ENCODE measurements at places on chromosomes 1 and 21. TPM values are rescaled to one million over a fixed set of nuclear protein-coding genes. Genes with fewer than 3 reads are reported as not detected.

Gene CAPN9
- 0.28 TPM for total RNA-seq

- peaks cover 15% of the 10 kb centered on the region for H3K4me1 ChIP-seq
- DNase-seq = no peak
- no peak overlapping the region for H3K27ac ChIP-seq
Measured at GRCh38 chr1:212797681-212798080, 6.0 kb downstream of the TATDN3 start.

GRCh38 chr1:41665962-41666917, 181.8 kb upstream of the EDN2 start:
- no peak overlapping the region for H3K4me3 ChIP-seq
- H3K27me3 ChIP-seq = no peaks in the 10 kb centered on the region
- H3K4me1 ChIP-seq = peaks cover 21% of the 10 kb centered on the region
- H3K36me3 ChIP-seq = no peaks in the 10 kb centered on the region

DNA sequence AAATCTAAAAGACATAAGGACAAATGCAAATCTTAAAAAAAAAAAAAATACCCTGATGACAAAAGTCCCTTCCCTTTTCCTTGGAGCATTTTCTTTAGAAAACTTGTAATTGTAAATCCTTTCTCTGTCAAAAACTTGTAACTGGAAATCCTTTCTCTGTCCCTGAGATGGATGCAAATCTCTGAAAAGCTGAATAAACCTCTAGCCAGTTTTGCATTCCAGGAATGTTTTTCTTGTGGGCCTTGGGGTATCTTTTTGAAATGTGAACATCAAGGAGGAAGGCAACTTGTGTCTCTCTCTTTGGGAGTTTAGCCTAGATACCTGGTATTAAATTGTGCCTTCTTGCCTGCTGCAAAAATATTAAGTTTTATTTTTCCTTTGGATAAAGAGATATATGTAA, 305.3 kb downstream of the KCNT2 start:
- no peaks in the 10 kb centered on the region for H3K36me3 ChIP-seq
- H3K27ac ChIP-seq = no peak overlapping the region
- no peaks in the 10 kb centered on the region for H3K4me1 ChIP-seq
- DNase-seq = no peak
- H3K4me3 ChIP-seq = no peak overlapping the region

GRCh38 chr1:98130408-98130807, 209.6 kb upstream of the DPYD start:
- no peaks in the 10 kb centered on the region for H3K27me3 ChIP-seq
- H3K4me3 ChIP-seq = no peak overlapping the region
- H3K4me1 ChIP-seq = no peaks in the 10 kb centered on the region
- no peak overlapping the region for H3K27ac ChIP-seq
- DNase-seq = no peak
- no peaks in the 10 kb centered on the region for H3K36me3 ChIP-seq

GRCh38 chr1:8913457-8913856, 32.2 kb upstream of the CA6 start:
- no peaks in the 10 kb centered on the region for H3K27me3 ChIP-seq
- no peaks in the 10 kb centered on the region for H3K36me3 ChIP-seq
- DNase-seq = peak; percentile 44
- peak overlapping the region; percentile 35 for H3K27ac ChIP-seq
- 0 out of 2 replicates have a peak, but pooled peaks cover 9% of the 10 kb centered on the region for H3K4me1 ChIP-seq

Gene KCNA2
- total RNA-seq = 0.11 TPM

Gene TSPAN2
- total RNA-seq = 6.9 TPM

DNA sequence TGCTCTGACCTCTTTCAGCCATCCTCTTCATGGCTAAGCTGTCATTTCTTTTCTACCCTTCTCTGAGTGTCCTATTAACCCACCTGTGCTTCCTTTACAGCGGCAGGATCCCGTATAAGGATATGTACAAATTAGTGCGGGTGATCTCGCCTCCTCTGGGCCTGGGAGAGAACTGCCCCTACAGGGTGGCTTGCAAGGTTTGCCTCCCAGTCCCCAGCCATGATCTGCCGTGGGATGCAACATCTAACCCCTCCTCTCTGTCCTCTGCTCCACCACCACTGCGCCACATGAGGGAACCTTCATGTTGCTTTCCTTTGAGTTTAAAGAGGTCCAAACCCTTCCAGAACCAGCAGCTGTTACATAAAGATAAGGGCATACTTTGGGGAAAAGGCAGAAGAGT, 282.2 kb downstream of the ZNF648 start:
- H3K27me3 ChIP-seq = no peaks in the 10 kb centered on the region
- H3K4me1 ChIP-seq = no peaks in the 10 kb centered on the region
- no peak overlapping the region for H3K4me3 ChIP-seq
- no peak for DNase-seq

DNA sequence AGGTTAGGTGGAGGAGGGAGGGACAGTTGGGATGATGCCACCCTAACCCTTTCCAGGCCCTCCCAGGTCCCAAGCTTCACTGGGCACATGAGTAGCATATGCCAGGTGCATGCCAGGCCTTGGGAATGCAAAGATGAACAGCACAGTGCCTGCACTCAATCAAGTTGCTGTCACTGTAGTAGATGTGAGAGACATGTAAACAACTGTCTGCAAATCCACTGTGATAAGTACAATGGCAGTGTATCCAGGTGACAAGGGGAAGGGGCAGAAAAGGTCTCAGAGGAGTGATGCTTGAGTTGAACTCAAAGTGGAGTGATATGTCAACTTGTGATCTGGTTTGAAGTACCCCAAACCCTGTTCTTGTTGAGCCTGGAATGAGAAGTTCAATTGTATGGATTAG, 49.5 kb upstream of the LRRN2 start:
- no peak overlapping the region for H3K27ac ChIP-seq
- H3K4me1 ChIP-seq = no peaks in the 10 kb centered on the region
- H3K27me3 ChIP-seq = no peaks in the 10 kb centered on the region
- no peaks in the 10 kb centered on the region for H3K36me3 ChIP-seq
- DNase-seq = no peak

DNA sequence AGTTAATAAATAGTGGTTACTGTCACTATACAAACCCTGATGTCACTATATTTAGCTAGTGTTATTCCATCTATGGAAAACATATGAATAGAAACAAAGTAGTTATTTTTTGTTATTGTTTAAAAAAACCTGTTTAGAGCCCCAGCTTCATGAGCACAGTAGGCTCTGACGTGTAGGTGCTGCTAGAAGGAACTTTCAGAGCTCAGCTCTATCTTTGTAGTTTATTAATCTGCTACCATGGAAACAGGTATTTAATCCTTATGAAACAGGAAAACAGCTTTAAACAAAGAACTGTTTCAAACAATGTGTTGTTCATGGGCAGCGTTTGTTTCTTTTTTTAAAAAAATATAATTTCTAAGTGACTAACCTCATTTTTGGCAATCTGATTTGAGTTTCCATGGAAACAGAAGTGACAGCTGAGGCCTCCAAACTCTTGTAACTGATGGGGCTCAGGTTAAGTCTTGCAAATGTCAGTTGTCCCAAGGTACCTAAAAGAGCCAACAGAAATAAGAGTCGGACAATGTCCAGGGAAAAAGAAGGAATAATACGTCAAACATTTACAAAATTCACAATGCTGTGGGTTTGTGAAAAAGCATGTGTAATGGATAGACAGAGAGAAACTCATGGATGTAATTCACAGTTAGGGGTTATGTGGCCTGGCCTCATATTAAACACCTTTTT, 162.0 kb upstream of the C21orf91 start:
- no peaks in the 10 kb centered on the region for H3K4me1 ChIP-seq
- H3K4me3 ChIP-seq = no peak overlapping the region
- no peak overlapping the region for H3K27ac ChIP-seq
- no peak for DNase-seq
- H3K36me3 ChIP-seq = no peaks in the 10 kb centered on the region

Gene C1orf185
- not detected for total RNA-seq

GRCh38 chr1:246506367-246506673, 759 bp downstream of the SMYD3 start:
- H3K36me3 ChIP-seq = no peaks in the 10 kb centered on the region
- DNase-seq = no peak
- peak overlapping the region; percentile 98 for H3K4me3 ChIP-seq

- DNase-seq = peak; percentile 18
- H3K4me1 ChIP-seq = peaks cover 41% of the 10 kb centered on the region
- no peaks in the 10 kb centered on the region for H3K36me3 ChIP-seq
- peak overlapping the region; percentile 54 for H3K27ac ChIP-seq
Measured at GRCh38 chr1:46755121-46755520, 36.2 kb upstream of the EFCAB14 start.

DNA sequence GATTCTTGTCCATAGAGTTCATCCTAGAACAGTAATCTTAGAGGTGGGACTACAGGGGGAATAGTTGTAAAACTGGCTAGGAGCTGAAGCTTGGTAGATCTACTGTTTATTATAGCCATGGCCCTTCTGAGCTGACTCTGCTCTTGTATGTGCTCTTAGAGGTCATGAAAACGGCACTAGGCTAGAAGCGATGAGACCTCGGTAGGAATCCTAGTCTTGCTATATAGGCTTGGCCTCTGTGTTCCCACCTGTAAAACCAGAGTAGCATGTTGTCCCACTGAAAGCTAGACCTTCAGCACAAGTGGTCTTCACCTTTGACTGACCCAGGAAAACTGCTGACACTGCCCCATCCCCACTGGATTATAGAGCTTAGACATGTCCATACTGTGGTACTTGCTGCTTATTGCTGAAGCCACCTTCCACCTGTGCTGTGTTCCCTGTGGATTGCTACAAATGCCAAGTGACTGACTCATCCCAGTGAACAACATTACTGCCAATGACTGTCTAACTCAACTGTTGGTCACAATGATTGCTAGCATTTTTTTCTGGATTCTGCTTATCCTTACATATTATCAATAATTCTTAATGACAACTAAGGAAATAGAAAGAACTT, 23.0 kb upstream of the PIGC start:
- H3K4me1 ChIP-seq = peaks cover 68% of the 10 kb centered on the region
- peak; percentile 56 for DNase-seq
- no peak overlapping the region for H3K4me3 ChIP-seq
- H3K36me3 ChIP-seq = no peaks in the 10 kb centered on the region
- peak overlapping the region; percentile 60 for H3K27ac ChIP-seq

GRCh38 chr1:96464991-96465390, 256.6 kb upstream of the PTBP2 start:
- no peaks in the 10 kb centered on the region for H3K4me1 ChIP-seq
- DNase-seq = no peak
- no peak overlapping the region for H3K4me3 ChIP-seq
- no peak overlapping the region for H3K27ac ChIP-seq

Gene MMP23B
- total RNA-seq = 6.0 TPM

- no peaks in the 10 kb centered on the region for H3K36me3 ChIP-seq
- H3K27ac ChIP-seq = peak overlapping the region; percentile 60
- no peak for DNase-seq
Measured at GRCh38 chr1:90925928-90926869, 95.6 kb downstream of the ZNF644 start.

DNA sequence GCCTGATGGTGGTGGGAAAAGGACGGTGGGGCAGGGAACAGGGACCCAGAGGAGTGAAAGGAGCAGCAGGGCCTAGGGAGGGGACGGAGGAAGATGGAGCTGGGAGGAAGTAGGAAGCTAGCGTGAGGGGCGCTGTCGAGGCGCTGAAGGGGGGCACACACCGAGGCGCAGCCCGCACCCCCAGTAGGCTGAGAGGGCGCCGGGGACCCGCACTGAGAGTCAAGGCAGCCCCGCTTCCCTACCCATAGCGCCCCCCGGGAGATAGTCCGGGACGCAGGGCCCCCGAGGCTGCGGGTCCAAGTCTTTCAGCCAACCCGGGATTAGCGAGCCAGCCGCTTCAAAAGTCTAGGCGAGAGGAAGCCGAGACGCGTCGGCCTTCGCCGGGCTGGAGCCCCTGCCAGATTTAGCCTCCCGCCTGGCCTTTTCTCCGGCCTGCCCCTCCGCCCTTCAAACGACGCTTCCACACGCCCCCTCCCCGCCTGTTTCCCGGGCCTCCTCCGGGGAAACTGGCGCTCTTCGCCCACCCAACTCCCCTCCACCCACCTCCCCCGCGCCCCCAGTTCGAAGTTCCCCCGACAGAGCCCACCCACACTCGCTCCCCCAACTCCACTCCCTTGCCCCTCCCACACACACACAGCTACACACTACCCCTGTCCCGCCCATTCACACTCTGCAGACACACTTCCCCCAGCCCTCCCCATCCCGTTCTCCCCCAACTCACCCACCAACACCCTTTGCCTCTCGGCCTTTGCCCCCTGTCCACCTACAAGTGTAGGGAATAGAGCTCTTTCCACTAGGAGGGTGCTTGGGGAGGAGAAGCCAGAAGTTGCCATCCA, 7.8 kb upstream of the PROX1 start:
- H3K4me1 ChIP-seq = peaks cover 37% of the 10 kb centered on the region
- no peaks in the 10 kb centered on the region for H3K36me3 ChIP-seq
- no peak for DNase-seq
- H3K27me3 ChIP-seq = no peaks in the 10 kb centered on the region
- H3K27ac ChIP-seq = no peak overlapping the region

- peak overlapping the region; percentile 86 for H3K27ac ChIP-seq
- no peaks in the 10 kb centered on the region for H3K36me3 ChIP-seq
- no peak overlapping the region for H3K4me3 ChIP-seq
- peaks cover 31% of the 10 kb centered on the region for H3K4me1 ChIP-seq
- H3K27me3 ChIP-seq = no peaks in the 10 kb centered on the region
- no peak for DNase-seq
Measured at GRCh38 chr1:85321237-85321964, 45.0 kb upstream of the BCL10 start.

- no peaks in the 10 kb centered on the region for H3K4me1 ChIP-seq
- H3K27me3 ChIP-seq = no peaks in the 10 kb centered on the region
- no peak for DNase-seq
- no peak overlapping the region for H3K27ac ChIP-seq
- H3K4me3 ChIP-seq = no peak overlapping the region
- H3K36me3 ChIP-seq = no peaks in the 10 kb centered on the region
Measured at GRCh38 chr1:6730880-6731279, 29.3 kb upstream of the DNAJC11 start.

- H3K36me3 ChIP-seq = no peaks in the 10 kb centered on the region
- no peak for DNase-seq
- H3K27me3 ChIP-seq = no peaks in the 10 kb centered on the region
Measured at GRCh38 chr1:200427744-200428143, 17.9 kb upstream of the ZNF281 start.

GRCh38 chr1:110201157-110201825, 8.8 kb upstream of the KCNC4 start:
- H3K4me1 ChIP-seq = no peaks in the 10 kb centered on the region
- H3K36me3 ChIP-seq = no peaks in the 10 kb centered on the region
- DNase-seq = no peak
- H3K27me3 ChIP-seq = no peaks in the 10 kb centered on the region
- no peak overlapping the region for H3K27ac ChIP-seq

Gene MFSD2A
- total RNA-seq = 2.2 TPM

Measured in Caco-2 (cell line).